Tibial nerve (tissue), 4 donors: ENCODE measurements at places on chromosomes 6 and 20.
A peak's percentile ranks its signal among the peaks of the same experiment; 100 is the strongest.

DNA sequence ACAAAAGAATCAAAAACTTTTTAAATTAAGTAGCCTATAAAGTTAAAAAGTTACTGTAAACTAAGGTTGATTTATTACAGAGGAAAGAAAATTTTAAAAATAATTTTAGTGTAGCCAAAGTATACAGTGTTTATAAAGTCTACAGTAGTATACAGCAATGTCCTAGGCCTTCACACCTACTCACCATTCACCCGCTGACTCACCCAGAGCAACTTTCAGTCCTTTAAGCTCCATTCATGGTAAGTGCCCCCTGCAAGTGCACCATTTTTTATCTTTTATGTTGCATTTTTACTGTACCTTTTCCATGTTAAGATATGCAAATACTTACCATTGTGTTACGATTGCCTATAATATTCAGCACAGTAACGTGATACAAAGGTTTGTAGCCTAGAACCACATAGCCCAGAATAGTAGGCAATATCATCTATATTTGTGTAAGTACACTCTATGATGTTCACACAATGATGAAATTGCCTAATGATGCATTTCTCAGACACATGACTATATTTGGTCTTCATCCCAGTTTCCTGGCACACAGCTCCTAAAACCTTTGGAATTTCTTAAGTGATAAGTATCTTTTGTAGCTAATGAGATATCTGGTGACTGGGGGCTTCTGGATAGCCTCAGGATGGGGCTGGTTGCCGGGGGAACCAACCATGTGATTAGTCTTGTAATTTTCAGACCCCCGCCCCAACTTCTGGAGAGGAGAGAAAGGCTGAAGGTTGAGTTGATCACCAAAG lies 111.0 kb downstream of the MRPL14 start:
- no peaks in the 10 kb centered on the region for H3K4me1 ChIP-seq
- H3K36me3 ChIP-seq: no peaks in the 10 kb centered on the region
- peaks cover 2% of the 10 kb centered on the region for H3K27me3 ChIP-seq
- H3K4me3 ChIP-seq: no peak overlapping the region
- no peak for DNase-seq

DNA sequence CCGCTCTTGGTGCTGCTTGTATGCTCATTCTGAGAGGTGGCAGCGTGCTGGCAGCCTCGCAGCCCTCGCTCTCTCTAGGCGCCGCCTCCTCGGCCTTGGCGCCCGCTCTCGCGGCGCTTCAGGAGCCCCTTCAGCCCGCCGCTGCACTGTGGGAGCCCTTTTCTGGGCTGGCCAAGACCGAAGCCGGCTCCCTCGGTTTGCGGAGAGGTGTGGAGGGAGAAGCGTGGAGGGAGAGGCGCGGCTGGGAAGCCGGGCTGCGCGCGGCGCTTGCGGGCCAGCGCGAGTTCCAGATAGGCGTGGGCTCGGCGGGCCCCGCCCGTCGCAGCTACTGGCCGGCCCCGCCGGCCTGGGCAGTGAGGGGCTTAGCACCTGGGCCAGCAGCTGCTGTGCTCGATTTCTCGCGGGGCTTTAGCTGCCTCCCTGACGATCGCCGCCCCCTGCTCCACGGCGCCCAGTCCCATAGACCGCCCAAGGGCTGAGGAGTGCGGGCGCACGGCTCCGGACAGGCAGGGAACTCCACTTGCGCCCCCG lies 19.5 kb upstream of the FAM8A1 start:
- H3K4me1 ChIP-seq: no peaks in the 10 kb centered on the region
- H3K36me3 ChIP-seq: no peaks in the 10 kb centered on the region
- no peaks in the 10 kb centered on the region for H3K27me3 ChIP-seq

DNA sequence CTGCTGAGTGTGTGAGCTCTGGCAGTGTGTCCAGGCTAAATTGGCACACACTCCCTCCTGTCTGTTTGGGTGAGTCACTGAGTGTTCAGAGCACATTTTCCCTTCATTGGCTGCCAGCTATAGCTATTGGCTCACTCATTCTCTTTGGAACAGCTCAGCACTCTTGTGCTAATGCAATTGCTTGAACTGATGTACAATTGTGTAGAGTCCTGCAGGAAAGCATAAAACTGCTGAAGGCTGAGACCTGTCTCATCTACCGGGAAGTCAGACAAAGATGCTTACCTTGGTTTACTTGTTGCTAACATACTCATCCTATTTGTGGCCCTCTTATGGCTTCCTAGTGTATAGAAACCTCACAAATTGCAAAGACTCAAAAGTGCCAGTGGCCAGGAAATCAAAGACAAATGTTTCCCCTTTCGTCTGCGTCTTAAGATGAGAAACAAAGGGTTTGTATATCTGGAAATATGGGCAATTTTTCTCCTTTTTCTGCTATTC lies 351.0 kb downstream of the BCKDHB start:
- no peak overlapping the region for H3K27ac ChIP-seq
- H3K4me1 ChIP-seq: no peaks in the 10 kb centered on the region
- no peaks in the 10 kb centered on the region for H3K36me3 ChIP-seq
- no peaks in the 10 kb centered on the region for H3K27me3 ChIP-seq

- H3K4me3 ChIP-seq: no peak overlapping the region
- DNase-seq: no peak
- H3K27ac ChIP-seq: no peak overlapping the region
- H3K27me3 ChIP-seq: no peaks in the 10 kb centered on the region
- H3K4me1 ChIP-seq: no peaks in the 10 kb centered on the region
Observed at GRCh38 chr20:6605055-6605935, 162.2 kb upstream of the BMP2 start.

GRCh38 chr20:56798634-56799033 lies 169.5 kb downstream of the TFAP2C start:
- H3K4me3 ChIP-seq: no peak overlapping the region
- H3K27me3 ChIP-seq: no peaks in the 10 kb centered on the region
- no peaks in the 10 kb centered on the region for H3K36me3 ChIP-seq

DNA sequence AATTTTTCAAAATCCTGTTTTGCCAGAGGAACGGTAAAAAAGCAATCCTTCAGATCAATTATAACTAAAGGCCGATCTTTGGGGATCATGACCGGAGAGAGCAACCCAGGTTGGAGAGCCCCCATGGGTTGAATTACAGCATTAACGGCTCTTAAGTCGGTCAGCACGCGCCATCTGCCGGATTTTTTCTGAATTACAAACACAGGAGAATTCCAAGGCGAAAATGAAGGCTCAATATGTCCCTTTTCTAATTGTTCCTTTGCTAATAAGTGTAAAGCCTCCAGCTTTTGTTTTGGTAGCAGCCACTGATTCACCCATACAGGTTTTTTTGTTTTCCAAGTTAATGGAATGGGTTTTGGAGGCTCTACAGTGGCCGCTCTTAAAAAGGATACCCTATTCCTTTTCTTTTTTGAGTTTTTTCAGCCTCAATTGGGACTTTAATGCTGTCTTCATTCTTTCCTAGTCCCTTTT lies 16.9 kb upstream of the PTCRA start:
- peak; percentile 90 for DNase-seq
- H3K4me3 ChIP-seq: no peak overlapping the region
- H3K27ac ChIP-seq: no peak overlapping the region
- H3K27me3 ChIP-seq: no peaks in the 10 kb centered on the region
- H3K36me3 ChIP-seq: no peaks in the 10 kb centered on the region
- no peaks in the 10 kb centered on the region for H3K4me1 ChIP-seq

- no peak overlapping the region for H3K4me3 ChIP-seq
- H3K4me1 ChIP-seq: no peaks in the 10 kb centered on the region
- H3K27me3 ChIP-seq: no peaks in the 10 kb centered on the region
- no peaks in the 10 kb centered on the region for H3K36me3 ChIP-seq
Observed at GRCh38 chr6:20261685-20262084, 49.4 kb upstream of the MBOAT1 start.

- H3K4me1 ChIP-seq: peaks cover 23% of the 10 kb centered on the region
- peak overlapping the region; percentile 55 for H3K27ac ChIP-seq
- no peaks in the 10 kb centered on the region for H3K36me3 ChIP-seq
- H3K27me3 ChIP-seq: no peaks in the 10 kb centered on the region
- peak overlapping the region; percentile 77 for H3K4me3 ChIP-seq
Observed at GRCh38 chr6:30061858-30062458, 893 bp downstream of the POLR1H start.

GRCh38 chr20:59326188-59326587 lies 25.8 kb downstream of the EDN3 start:
- no peaks in the 10 kb centered on the region for H3K4me1 ChIP-seq
- H3K27me3 ChIP-seq: no peaks in the 10 kb centered on the region
- H3K4me3 ChIP-seq: no peak overlapping the region
- H3K36me3 ChIP-seq: no peaks in the 10 kb centered on the region
- H3K27ac ChIP-seq: no peak overlapping the region

GRCh38 chr20:21505810-21506530 lies 7.9 kb downstream of the NKX2-2 start:
- H3K36me3 ChIP-seq: no peaks in the 10 kb centered on the region
- no peak overlapping the region for H3K4me3 ChIP-seq
- peaks cover 91% of the 10 kb centered on the region for H3K27me3 ChIP-seq
- no peak for DNase-seq

GRCh38 chr6:42565823-42566613 lies 2.2 kb downstream of the UBR2 start:
- no peaks in the 10 kb centered on the region for H3K36me3 ChIP-seq
- H3K27me3 ChIP-seq: no peaks in the 10 kb centered on the region
- H3K4me3 ChIP-seq: peak overlapping the region; percentile 81
- peak overlapping the region; percentile 99 for H3K27ac ChIP-seq
- DNase-seq: no peak
- H3K4me1 ChIP-seq: peaks cover 15% of the 10 kb centered on the region

DNA sequence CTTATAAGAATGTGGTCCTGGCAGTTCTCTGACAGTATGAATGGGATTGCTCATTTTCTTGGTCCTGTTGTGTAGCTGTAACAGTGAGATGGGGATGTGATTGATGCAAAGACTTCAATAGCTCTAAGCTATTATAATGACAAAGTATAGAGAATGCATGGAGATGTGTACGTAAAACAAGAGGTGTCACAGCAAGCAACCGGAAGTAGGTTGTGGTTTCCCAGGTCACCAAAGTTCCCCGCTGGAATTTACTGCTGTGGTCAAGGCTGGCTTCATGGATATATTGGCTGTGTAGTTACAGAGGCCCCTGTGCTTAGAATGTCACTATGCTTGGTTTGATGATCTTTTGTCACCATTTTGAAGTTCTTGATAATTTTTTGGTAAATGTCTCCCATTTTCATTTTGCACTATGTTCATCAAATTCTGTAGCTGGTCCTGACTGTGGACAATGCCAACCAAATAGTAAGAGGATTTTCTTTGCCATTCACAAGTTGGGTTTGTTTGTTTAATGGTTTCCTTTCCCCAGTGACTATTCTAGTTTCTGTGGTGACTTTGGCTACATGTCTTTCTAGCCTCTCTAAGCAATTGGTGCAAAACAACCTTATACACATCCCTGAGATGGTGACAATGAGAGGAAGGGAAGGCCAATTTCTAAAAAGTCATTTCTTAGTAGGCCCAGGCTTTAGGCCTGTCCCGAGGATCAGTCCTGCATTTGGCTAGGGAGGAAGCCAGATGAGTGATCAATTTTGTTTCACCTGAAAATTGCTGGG lies 10.5 kb downstream of the DNAH8 start:
- H3K4me3 ChIP-seq: no peak overlapping the region
- no peaks in the 10 kb centered on the region for H3K4me1 ChIP-seq
- H3K27ac ChIP-seq: no peak overlapping the region
- H3K27me3 ChIP-seq: no peaks in the 10 kb centered on the region

DNA sequence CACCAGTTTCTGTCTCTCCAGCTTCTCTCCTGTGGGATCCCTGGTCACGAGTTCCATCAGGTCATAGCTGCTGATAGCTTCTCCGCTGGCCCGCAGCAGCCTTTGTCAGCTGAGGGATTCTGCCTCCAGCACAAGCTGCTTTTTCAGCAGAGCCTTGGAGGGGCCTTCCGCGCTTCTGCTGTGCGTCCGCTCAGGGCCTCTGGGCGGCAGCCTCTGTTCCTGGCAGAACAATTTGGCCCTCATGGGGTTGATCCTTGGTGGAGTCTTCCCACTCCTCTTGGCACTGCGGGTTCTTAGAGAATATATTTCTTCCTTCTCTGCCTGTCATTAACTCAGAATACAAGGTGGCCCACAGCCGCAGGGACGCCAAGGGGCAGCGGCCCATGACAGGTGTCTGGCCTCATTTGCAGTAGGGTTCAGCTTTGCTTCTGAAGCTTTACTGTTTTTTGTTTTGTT lies 158.8 kb downstream of the DTNBP1 start:
- H3K27ac ChIP-seq: peak overlapping the region; percentile 49
- H3K27me3 ChIP-seq: no peaks in the 10 kb centered on the region
- H3K4me1 ChIP-seq: peaks cover 28% of the 10 kb centered on the region
- no peak overlapping the region for H3K4me3 ChIP-seq

DNA sequence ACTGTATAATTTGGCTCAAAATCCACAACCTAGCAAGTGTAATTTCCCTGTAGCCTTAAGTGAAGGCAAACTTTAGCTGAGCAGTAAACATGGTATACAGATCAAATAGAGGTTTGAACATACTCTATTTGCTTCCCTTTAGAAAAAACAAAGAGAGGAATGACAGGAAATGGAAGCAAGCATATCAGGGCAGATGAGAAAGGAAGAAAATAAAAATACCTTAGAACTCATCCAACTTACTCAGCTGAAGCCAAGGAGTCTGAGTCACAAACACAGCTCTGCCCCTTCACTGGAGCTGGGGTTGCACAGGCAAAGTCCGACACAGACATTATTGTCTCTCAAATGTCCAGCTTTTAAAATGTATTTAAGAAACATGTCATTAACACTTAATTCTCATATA lies 379.9 kb upstream of the IRAK1BP1 start:
- H3K36me3 ChIP-seq: no peaks in the 10 kb centered on the region
- H3K4me3 ChIP-seq: no peak overlapping the region
- DNase-seq: no peak
- H3K27ac ChIP-seq: no peak overlapping the region
- H3K27me3 ChIP-seq: no peaks in the 10 kb centered on the region
- H3K4me1 ChIP-seq: no peaks in the 10 kb centered on the region

GRCh38 chr20:12849225-12849910 lies 159.4 kb upstream of the SPTLC3 start:
- H3K36me3 ChIP-seq: no peaks in the 10 kb centered on the region
- H3K27me3 ChIP-seq: no peaks in the 10 kb centered on the region
- H3K4me1 ChIP-seq: no peaks in the 10 kb centered on the region
- H3K4me3 ChIP-seq: no peak overlapping the region

GRCh38 chr6:87504441-87504840 lies 31.7 kb downstream of the SLC35A1 start:
- H3K4me1 ChIP-seq: no peaks in the 10 kb centered on the region
- no peaks in the 10 kb centered on the region for H3K27me3 ChIP-seq

DNA sequence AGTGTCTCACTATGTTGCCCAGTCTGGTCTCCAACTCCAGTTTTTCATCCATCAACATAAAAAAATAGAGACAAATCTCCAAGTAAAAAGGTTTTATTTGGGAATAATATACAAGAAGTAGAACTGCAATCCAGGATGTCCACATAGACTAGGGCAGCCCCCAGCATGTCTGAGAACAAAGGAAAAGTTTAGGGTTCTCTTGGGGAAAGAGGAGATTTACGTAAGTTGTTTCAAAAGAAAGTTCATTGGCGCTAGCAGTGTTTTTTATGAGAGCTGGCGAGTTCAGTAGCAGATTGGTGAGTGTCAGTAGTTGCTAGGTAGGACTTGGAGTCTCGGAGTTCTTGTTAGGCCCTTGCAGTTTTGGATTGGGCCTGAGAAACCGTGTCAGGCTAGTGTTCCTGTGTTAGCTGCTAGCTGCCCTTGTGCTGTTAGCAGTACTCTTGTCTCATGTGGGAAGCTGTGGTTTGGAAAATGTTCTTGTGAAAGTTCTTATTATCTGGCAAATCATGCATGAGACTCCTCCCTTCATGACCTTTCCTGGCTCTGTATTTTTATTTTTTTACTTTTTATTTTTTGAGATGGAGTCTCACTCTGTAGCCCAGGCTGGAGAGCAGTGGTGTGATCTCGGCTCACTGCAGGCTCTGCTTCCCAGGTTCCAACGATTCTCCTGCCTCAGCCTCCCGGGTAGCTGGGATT lies 24.7 kb downstream of the TTLL9 start:
- peaks cover 3% of the 10 kb centered on the region for H3K4me1 ChIP-seq
- H3K27me3 ChIP-seq: no peaks in the 10 kb centered on the region
- peak; percentile 52 for DNase-seq
- no peaks in the 10 kb centered on the region for H3K36me3 ChIP-seq

GRCh38 chr6:67450641-67451040 lies 1184.4 kb upstream of the ADGRB3 start:
- H3K27me3 ChIP-seq: no peaks in the 10 kb centered on the region
- H3K27ac ChIP-seq: no peak overlapping the region
- no peak overlapping the region for H3K4me3 ChIP-seq
- no peaks in the 10 kb centered on the region for H3K4me1 ChIP-seq
